ENCODE measurements at places on chromosomes 7 and 10.
A peak's percentile ranks its signal among the peaks of the same experiment; 100 is the strongest.

- no peak for DNase-seq
Measured at GRCh38 chr10:129838794-129839193, 125.3 kb downstream of the EBF3 start.

GRCh38 chr7:14158111-14158510 lies 168.6 kb upstream of the ETV1 start:
- no peak for DNase-seq

DNA sequence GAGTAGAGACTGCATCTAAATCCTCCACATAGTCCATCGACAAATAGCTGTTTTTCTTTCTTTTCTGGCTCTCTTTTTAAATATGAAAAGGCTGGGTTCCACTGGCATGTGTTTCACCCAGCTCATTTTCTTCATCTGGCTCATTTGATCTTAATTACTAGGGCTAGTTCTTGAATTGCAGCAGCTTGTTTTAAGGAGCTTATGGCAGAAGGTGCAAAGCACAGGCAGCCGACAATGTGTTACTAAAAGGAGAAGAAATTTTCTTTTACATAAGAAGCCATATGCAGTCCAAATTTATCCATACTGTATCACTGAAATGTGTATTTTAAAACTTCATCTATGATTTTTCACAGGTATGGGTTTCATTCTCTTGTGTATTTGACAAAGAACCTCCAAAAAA lies 205.6 kb upstream of the PTER start:
- DNase-seq = no peak

DNA sequence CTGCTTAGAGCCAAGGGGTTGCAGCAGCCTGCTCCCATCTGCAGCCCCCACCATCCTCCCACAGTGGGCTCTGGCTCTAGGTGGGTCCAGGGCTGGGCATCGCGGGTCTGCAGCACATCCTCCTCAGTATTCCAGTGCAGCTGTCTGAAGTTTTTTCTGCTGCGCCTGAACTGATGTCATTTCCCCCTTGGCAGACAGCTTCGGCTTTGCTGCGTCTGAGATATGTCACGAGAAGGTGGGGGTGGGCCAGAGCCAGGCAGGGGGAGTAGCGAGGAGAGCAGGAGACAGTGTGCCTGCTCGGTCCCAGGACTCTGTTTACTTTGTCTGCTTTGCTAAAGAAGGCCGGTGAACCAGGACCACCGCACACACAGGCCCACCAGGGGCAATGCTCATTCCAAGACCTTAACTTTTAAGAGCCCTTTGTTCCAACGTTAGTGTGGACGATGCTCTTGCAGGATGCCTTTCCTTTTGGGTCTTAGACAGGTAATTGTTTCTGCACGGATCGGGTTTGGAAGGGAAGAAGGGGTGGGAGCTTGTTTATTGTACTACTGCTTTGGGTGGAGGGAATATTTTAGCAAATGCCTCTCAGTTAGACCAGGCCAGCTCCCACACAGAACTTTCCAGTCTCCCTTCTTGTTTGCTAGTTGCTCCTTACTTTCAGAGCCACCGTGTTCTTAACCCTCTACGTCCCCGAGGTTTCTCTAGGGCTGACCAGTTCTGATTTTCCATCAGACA lies 32.4 kb downstream of the WBP1L start:
- peak; percentile 59 for DNase-seq

DNA sequence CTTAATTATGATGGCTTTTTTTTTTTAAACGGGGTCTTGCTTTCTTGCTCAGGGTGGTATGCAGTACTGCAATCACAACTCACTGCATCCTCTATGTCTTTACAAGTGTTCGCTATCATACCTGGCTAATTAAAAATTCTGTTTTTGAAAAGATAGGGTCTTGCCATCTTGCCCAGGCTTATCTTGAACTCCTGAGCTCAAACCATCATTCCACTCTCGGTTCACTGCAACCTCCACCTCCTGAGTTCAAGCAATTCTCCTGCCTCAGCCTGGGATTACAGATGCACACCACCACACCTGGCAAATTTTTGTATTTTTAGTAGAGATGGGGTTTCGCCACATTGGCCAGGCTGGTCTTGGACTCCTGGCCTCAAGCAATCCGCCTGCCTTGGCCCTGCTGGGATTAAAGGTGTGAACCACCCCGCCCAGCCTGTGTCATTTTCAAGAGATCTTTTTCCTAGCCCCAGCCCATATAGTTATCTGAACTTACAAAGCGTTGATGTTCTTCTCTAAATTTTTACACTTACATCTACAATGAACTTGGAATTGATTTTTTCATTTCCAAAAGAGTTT lies 6.0 kb downstream of the HNRNPF start:
- no peak for DNase-seq

DNA sequence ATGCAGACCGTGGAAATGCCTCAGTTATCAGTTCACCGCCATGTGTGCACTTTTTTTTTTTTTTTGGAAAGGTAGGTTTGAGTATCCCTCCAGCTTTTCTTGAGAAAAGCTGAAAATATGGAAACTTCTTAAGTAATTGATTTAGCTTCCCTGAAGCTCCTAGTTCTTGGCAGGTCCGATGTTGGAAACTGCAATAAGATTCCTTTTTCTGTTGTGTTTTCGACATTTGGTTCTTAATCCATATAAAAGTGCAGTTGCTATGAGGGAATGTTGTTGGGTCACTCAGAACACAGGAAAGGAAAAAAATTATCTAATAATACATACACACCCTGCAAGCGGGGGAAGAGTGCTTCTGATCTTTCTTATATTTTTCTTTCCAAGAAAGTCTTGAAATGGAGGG lies 665.2 kb downstream of the INHBA start:
- no peak for DNase-seq

DNA sequence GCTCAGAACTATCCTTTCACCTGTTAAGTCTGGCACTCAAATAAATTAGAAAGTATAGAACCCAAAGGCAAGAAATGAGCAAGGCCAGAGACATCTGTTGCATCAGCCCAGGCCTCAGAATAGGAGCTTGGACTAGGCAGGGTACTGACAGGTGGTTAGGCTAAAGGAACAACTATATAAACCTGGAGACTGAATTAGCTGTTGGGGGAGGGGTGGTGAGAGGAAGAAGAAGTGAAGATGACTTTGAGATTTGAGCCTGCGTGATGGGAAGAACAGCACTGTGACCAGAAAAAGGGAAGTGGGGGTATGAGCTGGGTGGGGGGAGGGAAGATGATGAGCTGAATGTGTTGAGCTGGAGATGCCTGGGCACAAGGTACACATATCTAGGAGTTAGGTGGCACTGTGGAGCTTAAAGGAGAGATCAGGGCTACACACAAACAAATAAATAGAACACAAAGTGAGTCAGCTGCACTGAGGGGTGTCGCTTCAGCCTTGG lies 244.7 kb downstream of the PTEN start:
- no peak for DNase-seq

DNA sequence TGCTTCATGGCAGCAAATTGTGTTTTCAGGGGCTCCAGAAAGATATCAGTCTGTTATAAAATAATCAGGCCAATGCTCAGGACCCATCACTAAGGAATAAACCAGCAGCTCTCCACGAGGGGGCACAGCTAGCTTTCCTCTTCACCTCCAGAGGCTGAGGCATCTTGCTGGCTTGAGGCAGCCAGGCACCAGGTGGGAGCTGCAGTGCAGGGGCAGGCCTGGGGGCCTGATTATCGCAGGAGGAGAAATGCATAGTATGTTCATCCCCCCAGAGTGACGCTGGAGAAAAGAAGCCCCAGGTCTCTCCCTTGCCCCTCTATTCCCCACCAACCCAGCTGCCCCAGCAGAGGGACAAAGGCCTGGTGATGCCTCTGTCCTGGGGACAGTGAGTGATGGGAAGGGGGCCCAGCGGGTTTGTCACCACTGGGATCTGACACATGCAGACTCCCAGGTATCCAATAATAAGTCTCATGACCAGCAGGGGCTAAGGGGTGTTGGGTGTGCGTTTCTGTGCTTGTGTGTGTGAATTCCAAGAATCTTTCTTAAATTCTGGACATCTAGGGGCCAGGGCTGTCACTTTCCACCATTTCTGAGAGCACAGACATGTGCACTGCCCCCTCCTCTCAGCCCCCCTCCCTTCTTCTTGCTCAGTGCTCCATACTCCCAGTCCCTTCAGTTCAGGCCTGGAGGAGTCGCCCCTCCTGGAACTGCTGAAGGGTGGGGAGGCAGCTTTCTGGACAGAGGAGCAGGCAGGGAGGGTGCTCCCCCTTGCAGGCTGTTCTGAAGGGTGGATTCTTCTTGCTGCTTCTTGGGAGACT lies 128.1 kb upstream of the FAM20C start:
- no peak for DNase-seq

GRCh38 chr7:22896917-22897316 lies 74.3 kb upstream of the TOMM7 start:
- DNase-seq = no peak

DNA sequence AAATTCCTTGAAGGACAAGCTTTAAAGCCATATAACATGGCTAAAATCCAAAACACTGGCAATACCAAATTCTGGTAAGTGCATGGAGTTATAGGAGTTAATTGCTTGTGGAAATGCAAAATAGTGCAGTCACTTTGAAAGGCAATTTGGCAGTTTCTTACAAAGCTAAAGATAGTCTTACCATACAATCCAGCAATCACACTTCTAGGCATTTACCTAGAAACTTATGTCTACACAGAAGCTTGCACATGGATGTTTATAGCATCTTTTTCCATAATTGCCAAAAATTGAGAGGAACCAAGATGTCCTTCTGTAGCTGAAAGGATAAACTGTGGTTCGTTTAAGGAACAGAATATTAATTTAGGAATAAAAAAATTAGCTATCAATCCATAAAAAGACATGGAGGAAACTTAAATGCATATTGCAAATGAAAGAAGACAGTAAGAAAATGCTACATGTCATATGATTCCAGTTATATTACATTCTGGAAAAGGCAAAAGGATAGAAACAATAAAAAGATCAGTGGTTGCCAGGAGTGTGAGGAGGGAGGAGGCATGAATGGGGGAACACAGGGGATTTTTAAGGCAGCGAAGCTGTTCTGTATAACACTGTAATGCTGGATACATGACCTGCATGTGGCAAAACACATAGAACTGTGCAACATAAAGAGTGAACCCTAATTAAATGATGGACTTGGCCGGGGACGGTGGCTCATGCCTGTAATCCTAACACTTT lies 51.9 kb downstream of the GNAT3 start:
- DNase-seq = no peak

- DNase-seq = peak; percentile 71
Measured at GRCh38 chr7:47153576-47153975, 428.3 kb downstream of the TNS3 start.

GRCh38 chr7:20220293-20220761 lies 3.1 kb upstream of the MACC1 start:
- no peak for DNase-seq

- DNase-seq = no peak
Measured at GRCh38 chr7:130299866-130300265, 6.9 kb downstream of the CPA4 start.

GRCh38 chr10:22459496-22459895 lies 114.2 kb downstream of the SPAG6 start:
- no peak for DNase-seq

Data from left lobe of liver (tissue), 2 donors.